Hepatocyte (in vitro differentiated cells): ENCODE measurements at places on chromosomes 11 and 22. TPM values are rescaled to one million over a fixed set of nuclear protein-coding genes. Genes with fewer than 3 reads are reported as not detected.
A peak's percentile ranks its signal among the peaks of the same experiment; 100 is the strongest.

FOLR1 gene
- 13.4 and 26.8 TPM in 2 replicates for polyA plus RNA-seq

IL10RA gene
- polyA plus RNA-seq, result 0.90 and 1.5 TPM in 2 replicates

GRCh38 chr11:5691964-5692361, 2.4 kb downstream of the TRIM22 start:
- H3K27ac ChIP-seq, result no peak overlapping the region
- no peaks in the 10 kb centered on the region for H3K36me3 ChIP-seq
- peaks cover 4% of the 10 kb centered on the region for H3K4me1 ChIP-seq
- H3K4me3 ChIP-seq, result no peak overlapping the region

RPS6KB2 gene
- polyA plus RNA-seq, result 105 and 107 TPM in 2 replicates

- H3K36me3 ChIP-seq, result no peaks in the 10 kb centered on the region
- H3K27ac ChIP-seq, result no peak within 1 kb of the TSS
- DNase-seq, result peak; percentile 62
- H3K4me1 ChIP-seq, result peaks cover 30% of the 10 kb centered on the region
Measured at GRCh38 chr11:124762105-124762623, at the start of gene ESAM. TSS of gene ESAM (minus strand) at chr11:124762290. CDS start at chr11:124762154, 136 bp downstream.

- peaks cover 12% of the 10 kb centered on the region for H3K27me3 ChIP-seq
- H3K4me1 ChIP-seq, result no peaks in the 10 kb centered on the region
- H3K36me3 ChIP-seq, result no peaks in the 10 kb centered on the region
- H3K4me3 ChIP-seq, result peak overlapping the region; percentile 29
- no peak overlapping the region for H3K27ac ChIP-seq
- DNase-seq, result peak; percentile 16
Measured at GRCh38 chr22:50673231-50674129, 857 bp downstream of the SHANK3 start.

GRCh38 chr11:127471662-127472061, 471.1 kb upstream of the KIRREL3 start:
- peaks cover 3% of the 10 kb centered on the region for H3K27me3 ChIP-seq
- DNase-seq, result no peak

GRCh38 chr22:18056161-18056666, 21.6 kb upstream of the PEX26 start:
- no peak overlapping the region for H3K4me3 ChIP-seq
- peak overlapping the region; percentile 96 for H3K27ac ChIP-seq
- no peaks in the 10 kb centered on the region for H3K36me3 ChIP-seq
- no peaks in the 10 kb centered on the region for H3K27me3 ChIP-seq
- DNase-seq, result peak; percentile 74
- H3K4me1 ChIP-seq, result peaks cover 43% of the 10 kb centered on the region

GRCh38 chr11:45603946-45604682, 61.3 kb downstream of the CHST1 start:
- H3K36me3 ChIP-seq, result no peaks in the 10 kb centered on the region
- no peak overlapping the region for H3K27ac ChIP-seq
- H3K4me3 ChIP-seq, result no peak overlapping the region
- no peak for DNase-seq
- peaks cover 2% of the 10 kb centered on the region for H3K27me3 ChIP-seq
- H3K4me1 ChIP-seq, result no peaks in the 10 kb centered on the region

DNA sequence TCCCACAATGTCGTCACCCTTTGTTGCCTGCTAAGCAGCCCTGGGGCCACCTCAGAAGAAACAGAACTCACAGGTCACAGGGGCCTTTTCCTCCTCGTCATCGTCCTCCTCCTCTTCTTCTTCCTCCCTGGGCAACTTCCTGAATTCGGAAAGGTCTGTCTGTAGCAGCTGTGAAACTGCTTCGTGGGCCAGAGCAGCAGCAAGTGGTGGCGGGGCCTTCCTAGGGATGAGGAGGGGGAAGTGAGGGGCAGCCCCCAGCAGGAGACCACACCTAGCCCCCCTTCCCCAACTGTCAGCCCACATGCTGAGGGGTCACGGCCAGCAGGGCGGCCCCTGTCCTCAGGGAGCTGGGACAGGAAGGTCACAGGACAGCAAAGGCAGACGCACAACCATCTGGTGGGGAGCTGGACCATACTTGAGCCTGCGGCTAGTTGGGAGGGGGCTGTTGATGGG, 13.2 kb downstream of the PPM1F start:
- no peaks in the 10 kb centered on the region for H3K36me3 ChIP-seq
- DNase-seq, result no peak
- no peak overlapping the region for H3K4me3 ChIP-seq

SPTY2D1 gene
- polyA plus RNA-seq, result 9.0 and 10.9 TPM in 2 replicates

DNA sequence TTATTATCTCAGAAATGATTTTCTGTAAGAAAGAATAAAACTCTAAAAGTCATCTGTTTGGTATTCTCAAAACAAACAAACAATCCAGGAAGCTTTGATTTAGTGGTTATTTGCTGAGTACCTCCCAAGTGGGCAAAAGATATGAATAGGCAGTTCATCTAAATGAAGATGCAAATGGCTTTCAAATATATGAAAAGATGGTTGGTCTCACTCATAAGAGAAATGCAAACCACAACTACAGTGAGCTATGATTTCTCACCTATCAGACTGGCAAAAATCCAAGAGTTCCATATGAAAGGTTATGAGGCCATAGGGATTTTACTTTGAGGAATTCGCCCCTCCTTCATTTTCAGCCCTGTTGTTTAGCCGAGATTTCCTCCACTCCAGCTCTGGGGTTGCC, 11.3 kb upstream of the P2RY2 start:
- no peak overlapping the region for H3K4me3 ChIP-seq
- no peaks in the 10 kb centered on the region for H3K27me3 ChIP-seq
- H3K27ac ChIP-seq, result no peak overlapping the region
- no peaks in the 10 kb centered on the region for H3K36me3 ChIP-seq
- peaks cover 7% of the 10 kb centered on the region for H3K4me1 ChIP-seq

DNA sequence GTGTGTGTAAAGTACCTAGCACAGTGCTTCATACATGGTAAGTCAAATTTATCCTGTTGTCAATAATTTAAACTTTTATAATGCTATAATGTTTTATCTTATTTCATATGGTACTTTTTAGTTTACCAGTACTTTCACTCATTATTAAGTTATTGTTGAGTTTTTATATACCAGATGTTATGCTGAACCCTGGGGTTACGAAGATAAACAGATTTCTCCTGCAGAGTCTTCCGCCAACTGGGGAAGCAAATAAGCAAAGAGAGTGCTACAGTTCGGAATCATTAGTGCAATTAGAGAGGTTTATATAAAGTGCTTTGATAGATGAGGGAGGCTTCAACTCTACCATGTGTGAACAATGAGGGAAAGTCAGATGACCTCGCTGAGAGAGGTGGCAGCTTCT, 362.3 kb downstream of the DYNC2H1 start:
- H3K36me3 ChIP-seq, result no peaks in the 10 kb centered on the region
- H3K4me3 ChIP-seq, result no peak overlapping the region

DNA sequence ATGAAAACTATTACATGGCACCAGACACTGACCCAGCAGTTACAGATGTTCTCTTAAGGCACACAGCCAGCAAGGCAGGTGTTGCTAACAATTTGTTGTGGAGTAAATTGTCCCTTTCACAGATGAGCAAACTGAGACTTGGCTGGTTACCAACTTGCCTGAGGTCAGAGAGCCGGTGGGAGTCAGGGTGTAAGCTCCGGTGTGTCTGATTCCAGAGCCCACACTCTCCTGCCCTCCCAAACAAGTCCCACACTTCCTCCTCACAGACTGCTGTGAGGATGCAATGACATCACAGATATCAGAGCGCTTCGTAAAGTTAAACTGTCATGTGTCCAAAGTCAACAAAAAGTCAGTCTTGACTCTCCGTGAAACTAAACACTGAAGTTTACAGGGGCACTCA, 12.5 kb downstream of the GDPD5 start:
- no peak overlapping the region for H3K4me3 ChIP-seq
- no peak overlapping the region for H3K27ac ChIP-seq
- no peaks in the 10 kb centered on the region for H3K4me1 ChIP-seq
- H3K27me3 ChIP-seq, result no peaks in the 10 kb centered on the region
- H3K36me3 ChIP-seq, result no peaks in the 10 kb centered on the region

GAL gene
- polyA plus RNA-seq, result 15.3 and 15.5 TPM in 2 replicates

GRCh38 chr11:4190098-4190497, 95.5 kb downstream of the RRM1 start:
- H3K4me1 ChIP-seq, result no peaks in the 10 kb centered on the region
- H3K27ac ChIP-seq, result no peak overlapping the region
- H3K27me3 ChIP-seq, result no peaks in the 10 kb centered on the region
- no peak overlapping the region for H3K4me3 ChIP-seq
- no peak for DNase-seq
- H3K36me3 ChIP-seq, result no peaks in the 10 kb centered on the region

GRCh38 chr22:23217171-23218052, 37.1 kb downstream of the BCR start:
- H3K27ac ChIP-seq, result peak overlapping the region; percentile 70
- no peaks in the 10 kb centered on the region for H3K27me3 ChIP-seq
- no peak overlapping the region for H3K4me3 ChIP-seq
- no peak for DNase-seq
- H3K36me3 ChIP-seq, result no peaks in the 10 kb centered on the region
- peaks cover 50% of the 10 kb centered on the region for H3K4me1 ChIP-seq

- H3K4me1 ChIP-seq, result peaks cover 2% of the 10 kb centered on the region
- DNase-seq, result no peak
- no peaks in the 10 kb centered on the region for H3K36me3 ChIP-seq
- H3K27me3 ChIP-seq, result no peaks in the 10 kb centered on the region
Measured at GRCh38 chr11:130585545-130585944, 137.1 kb downstream of the ADAMTS15 start.

- DNase-seq, result no peak
- no peak overlapping the region for H3K4me3 ChIP-seq
- no peaks in the 10 kb centered on the region for H3K4me1 ChIP-seq
- no peaks in the 10 kb centered on the region for H3K36me3 ChIP-seq
- H3K27me3 ChIP-seq, result no peaks in the 10 kb centered on the region
- no peak overlapping the region for H3K27ac ChIP-seq
Measured at GRCh38 chr22:24089951-24090350, 78.8 kb downstream of the CABIN1 start.

GRCh38 chr22:33450756-33451155, 392.6 kb upstream of the SYN3 start:
- no peaks in the 10 kb centered on the region for H3K36me3 ChIP-seq
- H3K27me3 ChIP-seq, result no peaks in the 10 kb centered on the region
- H3K4me3 ChIP-seq, result no peak overlapping the region
- H3K4me1 ChIP-seq, result no peaks in the 10 kb centered on the region
- no peak for DNase-seq
- no peak overlapping the region for H3K27ac ChIP-seq
